ENCODE measurements at places on chromosomes 1 and 21.

DNA sequence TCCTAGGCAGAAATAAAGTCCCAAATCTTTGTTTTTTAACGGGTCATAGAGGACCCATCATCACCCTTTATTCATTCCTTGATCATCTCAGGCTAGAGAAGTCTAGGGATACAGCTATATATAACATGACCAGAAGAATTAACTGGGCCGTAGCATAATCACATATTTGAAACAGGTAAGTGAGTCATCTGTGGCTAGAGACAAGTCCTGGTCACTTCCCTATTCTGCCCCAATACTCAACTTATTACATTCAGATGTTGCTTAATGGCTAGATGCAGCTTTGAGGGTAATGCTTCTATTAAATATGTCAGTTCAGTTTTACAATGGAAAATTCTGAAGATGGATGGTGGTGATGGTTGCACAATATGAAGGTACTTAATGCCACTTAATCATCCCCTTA is 47.0 kb downstream of the EXO1 start:
- DNase-seq, result peak; percentile 55

- DNase-seq, result no peak
These were observed 131.2 kb upstream of the UBE2U start for GRCh38 chr1:64072089-64072793.

DNA sequence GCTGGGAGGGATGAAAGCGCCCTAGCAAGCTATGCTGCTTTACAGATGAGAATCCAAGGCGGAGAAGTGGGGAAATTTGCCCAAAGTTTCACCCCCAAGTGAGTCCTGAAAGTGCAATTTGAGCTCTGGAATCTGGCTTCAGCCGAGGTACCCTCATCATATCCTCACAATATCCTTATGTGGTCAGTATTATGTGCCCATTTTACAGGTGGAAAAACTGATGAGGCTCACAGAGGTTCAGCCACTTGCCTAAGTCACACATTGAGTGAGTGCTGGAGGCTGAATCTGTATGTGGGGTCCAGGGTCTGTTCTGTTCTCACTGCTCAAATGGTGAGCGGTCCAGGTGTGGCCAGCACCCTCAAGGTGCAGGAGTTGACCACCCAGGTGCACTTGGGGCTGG is 85.3 kb downstream of the MATN1 start:
- DNase-seq, result no peak

DNA sequence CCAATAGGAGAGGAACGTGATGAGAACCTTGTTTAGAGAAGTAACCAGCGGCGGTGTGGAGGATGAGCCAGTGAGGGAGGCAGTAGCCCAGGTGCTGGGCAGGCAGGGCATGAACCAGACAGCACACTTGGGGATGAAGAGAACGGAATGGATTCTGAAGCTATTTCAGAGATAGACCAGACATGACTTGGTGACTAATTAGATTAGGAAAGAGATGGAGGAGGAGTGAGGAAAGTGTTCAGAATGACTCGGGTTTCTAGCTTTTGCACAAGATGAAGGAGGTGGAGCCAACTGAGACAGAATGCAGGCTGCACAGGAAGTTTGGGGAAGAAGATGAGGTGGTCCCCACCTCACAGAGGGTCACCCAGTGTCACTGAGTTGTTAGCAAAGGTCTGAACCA is 5.1 kb downstream of the PEF1 start:
- DNase-seq, result peak; percentile 58

GRCh38 chr1:19507516-19507915 is 22.2 kb upstream of the CAPZB start:
- DNase-seq, result no peak

DNA sequence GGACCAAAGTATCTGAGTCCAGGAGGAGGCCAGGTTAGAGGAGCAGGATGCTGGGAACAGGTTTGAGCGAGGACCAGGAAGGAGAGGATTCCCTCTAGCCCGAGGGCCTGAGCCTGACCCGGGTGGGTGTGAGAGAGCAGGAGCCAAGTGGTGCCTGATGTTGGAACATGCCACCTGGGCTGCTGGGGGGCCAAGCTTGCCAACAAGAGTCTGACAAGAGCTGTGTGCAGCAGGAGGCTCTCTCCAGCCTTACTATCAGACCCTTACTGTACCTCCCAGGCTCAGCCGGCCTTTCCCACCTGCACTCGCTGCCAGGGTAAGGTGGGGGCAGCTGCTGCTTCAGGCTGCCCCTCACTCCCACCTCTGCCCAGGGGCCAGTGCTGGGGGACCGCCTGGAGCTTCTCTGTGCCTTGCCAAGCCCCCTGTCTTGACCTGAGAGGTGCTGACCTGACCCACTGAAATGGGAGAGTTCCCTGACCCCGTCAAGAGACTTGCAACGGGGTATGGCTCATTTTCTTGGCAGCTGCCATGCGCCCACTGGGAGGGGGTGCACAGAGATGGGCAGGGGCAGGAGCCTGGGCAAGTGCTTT is 159.6 kb upstream of the VAMP3 start:
- DNase-seq, result no peak

GRCh38 chr1:95650631-95651030 is 416.6 kb downstream of the RWDD3 start:
- DNase-seq, result peak; percentile 1

DNA sequence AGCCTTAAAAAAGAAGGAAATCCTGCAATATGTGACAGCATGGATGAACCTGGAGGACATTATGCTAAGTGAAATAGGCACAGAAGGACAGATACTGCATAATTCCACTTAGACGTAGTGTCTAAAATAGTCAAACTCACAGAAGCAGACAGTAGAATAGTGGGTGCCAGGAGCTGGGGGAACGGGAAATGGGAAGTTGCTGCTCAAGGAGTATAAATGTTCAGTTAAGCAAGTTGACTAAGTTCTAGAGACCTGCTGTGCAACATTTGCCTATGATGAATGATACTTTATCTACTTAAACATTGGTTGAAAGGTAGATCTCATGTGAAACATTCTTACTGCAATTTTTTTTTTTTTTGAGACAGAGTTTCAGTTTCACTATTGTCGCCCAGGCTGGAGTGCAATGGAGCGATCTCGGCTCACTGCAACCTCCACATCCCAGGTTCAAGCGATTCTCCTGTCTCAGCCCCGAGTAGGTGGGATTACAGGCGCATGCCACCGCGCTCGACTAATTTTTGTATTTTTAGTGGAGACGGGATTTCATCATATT is 197.8 kb downstream of the HIVEP3 start:
- no peak for DNase-seq

DNA sequence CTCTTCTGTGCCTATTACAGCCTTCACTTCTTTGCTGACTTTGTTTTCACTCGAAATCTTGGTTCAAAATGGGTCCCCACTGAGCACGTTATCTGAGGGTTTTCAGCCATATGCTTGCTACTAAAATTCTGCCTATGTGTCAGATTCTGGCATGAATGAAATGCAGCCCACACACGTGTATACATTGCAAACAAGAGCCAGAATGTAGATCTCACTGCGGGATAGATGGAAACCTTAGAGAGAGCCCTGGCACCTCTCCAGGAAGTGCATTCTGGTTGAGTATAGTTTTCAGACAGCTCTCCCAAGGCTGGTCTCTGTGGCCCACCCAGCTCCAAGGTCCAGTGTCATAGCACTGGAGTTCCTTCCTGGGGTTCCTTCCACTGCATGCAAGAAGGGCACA is 234.7 kb upstream of the GJB5 start:
- DNase-seq, result no peak

GRCh38 chr21:32172106-32172505 is 106.7 kb downstream of the MIS18A start:
- DNase-seq, result no peak

GRCh38 chr1:242454262-242455051 is 70.0 kb downstream of the PLD5 start:
- DNase-seq, result peak; percentile 51

- no peak for DNase-seq
These were observed 33.7 kb upstream of the CD2 start for GRCh38 chr1:116720364-116721038.

DNA sequence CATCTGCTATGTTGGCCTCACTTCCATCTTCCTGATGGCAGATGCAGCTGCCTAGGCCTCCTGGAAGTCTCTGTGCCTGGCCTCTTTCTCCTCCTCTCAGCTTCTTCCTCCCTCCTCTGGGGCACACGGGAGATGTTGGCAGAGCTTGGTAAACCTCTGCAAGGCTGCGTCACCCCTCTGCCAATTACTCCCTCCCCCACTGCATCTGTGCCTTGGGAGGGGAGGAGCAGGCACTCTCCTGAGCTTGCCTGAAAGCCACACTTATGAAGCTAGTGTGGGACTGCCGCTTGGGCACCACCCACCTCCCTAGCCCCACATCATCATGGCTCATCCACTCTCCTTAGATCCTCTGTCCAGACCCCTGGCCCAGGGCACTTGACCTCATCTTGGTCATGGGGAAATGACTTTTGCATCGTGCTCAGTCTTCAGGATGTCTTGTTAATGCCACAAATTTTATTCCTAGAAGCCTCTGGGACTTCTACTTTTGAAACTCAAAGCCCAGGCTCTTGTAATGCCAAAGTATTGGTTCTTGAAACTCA is 7.3 kb upstream of the TMEM51 start:
- DNase-seq, result no peak

DNA sequence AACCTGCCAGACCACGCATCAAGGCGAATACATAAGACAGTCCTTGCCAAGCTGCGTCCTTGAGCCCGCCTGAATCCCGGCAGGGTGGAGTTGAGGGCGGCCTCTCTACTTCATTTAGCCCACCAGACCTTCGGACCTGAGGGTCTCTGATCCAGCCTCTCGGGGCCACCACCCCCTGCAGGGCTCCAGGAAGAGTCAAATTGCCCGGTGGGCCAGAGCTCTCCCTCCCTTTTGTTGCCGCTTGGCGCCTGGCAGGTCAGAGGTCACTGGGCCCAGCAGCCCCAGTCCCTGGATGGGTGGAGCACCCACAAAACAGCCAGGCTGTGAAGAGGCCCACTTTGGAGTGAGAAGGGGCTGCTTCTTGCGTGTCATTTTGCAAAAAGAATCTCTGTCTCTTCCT is 9.0 kb downstream of the GNG4 start:
- DNase-seq, result no peak

- no peak for DNase-seq
These were observed 156.0 kb downstream of the TOMM20 start for GRCh38 chr1:234972411-234973191.

- no peak for DNase-seq
These were observed 104.9 kb upstream of the SOD1 start for GRCh38 chr21:31554511-31555022.

- DNase-seq, result no peak
These were observed 57.7 kb downstream of the ZC3H11B start for GRCh38 chr1:219555031-219555692.

- peak; percentile 49 for DNase-seq
These were observed 17.6 kb downstream of the RIT1 start for GRCh38 chr1:155893389-155894142.

DNA sequence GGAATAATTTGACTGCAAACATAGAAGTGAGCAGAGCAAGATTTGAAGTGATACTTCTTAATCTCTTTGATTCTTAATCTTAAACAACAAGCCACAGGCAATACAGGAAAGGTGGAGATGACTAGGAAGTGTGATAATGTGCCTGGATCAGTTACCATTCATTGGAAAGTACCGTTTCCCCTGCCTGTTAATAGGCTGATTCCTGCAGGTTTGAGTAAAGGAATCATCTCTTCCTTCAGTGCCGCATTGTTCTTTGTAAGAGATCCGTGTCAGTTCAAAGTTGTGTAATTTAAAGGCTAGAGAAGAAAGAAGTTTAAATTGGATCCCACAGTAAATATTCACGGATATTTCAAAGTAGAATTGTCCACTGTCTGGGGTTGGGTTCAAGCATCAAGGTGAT is 43.5 kb upstream of the BCL10 start:
- no peak for DNase-seq

DNA sequence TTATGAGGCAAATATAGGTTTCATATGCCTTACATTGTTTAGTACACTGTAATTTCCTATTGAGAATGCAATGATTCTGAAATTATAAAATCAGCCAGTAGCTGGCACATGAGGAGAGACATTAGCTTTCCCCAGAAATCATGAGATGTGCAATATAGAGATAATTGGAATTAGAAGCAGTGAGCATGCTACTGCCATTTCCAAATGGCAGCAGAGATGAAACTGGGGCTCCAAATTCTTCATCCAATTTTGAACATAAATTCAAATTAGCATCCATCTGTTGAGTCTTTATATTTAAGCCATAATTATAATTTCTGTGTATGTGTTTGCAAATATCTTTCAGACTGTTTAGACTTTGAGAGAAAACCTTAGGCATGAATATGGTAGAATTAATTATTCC is 28.8 kb downstream of the PTGER3 start:
- no peak for DNase-seq

DNA sequence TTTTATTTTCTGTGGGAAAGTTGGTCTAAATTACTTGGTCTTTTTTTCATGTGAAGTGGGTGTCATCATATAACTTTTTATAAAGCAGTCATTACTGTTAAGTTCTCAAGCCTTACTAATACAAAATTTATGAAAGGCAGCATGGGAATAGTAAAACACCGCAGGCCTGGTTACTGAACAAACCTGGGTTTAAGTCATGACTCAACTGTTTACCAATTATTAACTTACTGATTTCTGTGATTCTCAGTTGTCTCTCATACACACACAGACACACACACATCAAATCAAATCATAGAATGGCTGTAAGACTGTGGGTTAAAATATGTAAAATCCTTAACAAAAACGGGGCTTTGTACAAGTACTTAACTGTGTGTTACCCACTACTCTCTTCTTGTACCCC is 14.6 kb downstream of the MAEL start:
- no peak for DNase-seq

DNA sequence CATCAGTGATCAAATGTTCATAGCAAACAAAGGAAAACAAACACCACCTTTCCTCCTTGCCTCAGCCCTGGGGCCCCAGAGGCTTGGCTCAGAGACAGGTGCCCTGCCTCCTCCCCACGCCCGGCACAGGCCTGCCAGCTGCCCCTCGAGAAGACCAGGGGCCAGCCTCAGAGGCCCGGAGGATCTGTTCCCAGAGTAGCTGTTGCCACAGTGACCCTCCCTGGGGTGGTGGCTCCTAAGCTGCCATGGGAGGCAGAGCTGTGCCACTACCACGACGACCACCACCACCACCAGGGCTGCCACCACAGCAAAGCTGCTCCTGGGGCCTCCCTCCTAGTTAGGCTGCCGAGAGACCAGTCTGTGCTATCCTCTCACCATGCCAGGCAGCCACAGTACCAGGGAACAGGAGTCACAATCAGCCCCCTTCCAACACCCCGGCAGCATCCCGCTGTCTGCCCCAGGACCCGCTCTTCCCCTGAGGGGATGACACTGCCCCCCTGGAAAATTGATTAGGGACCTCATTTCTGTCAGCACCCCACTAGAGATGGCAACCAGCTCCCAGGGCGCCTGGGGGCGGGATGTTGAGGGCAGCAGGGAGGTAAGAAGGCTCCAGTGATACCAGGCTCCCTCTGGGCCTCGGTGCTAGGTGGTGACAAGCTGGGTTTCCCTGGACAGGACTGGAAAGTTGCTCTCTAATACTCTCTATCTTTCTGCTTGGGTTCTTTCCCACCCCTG is 30.5 kb downstream of the KCNC4 start:
- DNase-seq, result no peak

- no peak for DNase-seq
These were observed 64.3 kb downstream of the ANKRD13C start for GRCh38 chr1:70290218-70290617.

- no peak for DNase-seq
These were observed 4.5 kb downstream of the C21orf58 start for GRCh38 chr21:46319186-46319585.
